ENCODE measurements at places on chromosomes 2 and 18. TPM values are rescaled to one million over a fixed set of nuclear protein-coding genes. Genes with fewer than 3 reads are reported as not detected.

GRCh38 chr2:78070693-78071092 is 548.5 kb upstream of the LRRTM4 start:
- no peak for DNase-seq

DNA sequence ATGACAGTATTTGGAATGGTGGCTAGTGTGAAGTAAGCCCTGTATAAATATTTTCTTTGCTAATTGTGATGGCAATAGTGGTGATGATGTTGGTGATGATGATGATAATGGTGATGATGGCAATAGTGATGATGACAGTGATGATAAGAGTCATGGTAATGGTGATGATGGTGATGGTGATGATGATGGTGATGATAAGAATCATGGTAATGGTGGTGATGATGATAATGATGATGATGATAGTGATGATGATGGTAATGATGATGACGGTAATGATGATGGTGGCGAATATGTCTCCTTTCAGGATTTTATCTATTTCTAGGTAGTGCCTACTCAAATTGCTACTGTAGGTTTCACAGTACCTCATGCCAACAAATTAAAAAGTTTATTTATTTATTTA is 205.4 kb downstream of the GALR1 start:
- DNase-seq = no peak

C2orf81 gene
- total RNA-seq = 0.28 TPM

INHA gene
- not detected for total RNA-seq

DYNAP gene
- not detected for total RNA-seq

DNA sequence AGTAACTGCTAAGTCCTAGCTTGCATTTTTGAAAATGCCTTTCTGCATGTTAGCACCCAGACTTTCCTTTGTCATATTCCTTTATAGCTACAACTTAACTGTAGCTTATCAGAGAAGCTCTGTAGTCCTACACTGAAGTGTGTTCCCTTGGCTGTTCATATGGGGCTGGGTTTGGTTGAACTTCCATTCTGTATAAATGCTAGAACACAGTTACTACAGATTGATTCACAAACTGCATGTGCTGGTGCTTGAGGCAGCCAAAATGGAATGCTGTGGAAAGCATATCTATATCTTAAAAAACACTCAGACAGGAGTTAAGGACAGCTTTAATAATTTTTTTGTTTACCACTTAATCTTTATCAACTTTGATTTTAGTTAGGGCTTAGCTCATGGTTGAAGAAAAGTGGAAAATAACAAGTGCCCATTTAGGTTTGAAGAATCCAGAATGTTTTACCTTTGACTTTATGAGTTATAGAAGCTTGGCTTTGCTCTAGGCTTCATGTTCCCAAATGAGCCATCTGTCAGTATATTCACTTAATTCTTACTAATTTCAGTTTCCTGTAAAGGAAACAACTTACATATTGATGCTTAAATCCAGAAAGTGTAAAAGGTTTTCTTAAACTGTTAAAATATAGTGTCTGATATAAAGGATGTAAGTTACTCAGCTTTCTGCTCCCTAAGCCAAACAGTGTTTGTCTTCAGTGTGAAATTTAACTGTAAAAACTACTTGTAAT is 148.9 kb downstream of the AGPS start:
- DNase-seq = no peak

GRCh38 chr2:29587402-29588190 is 333.8 kb downstream of the ALK start:
- DNase-seq = no peak

DNA sequence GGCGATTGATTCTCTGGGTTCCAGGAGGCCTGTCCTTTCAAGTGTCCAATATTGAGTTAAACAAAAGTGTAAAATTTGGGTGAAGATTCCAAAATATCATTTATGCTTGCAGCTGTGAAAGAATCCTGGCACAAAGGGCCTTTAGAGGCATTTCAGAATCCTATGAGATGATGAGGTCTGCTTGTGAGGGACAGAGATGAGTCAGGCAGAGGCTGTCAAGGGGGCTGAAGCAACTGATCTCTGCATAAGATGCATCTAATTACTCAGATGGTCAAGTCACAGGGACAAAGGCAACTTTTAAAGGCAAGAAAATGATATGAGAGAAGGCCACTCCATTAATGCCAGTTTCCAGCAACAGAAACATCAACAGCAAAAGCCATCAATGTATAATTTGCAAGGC is 78.8 kb downstream of the FHOD3 start:
- no peak for DNase-seq

SPAG16 gene
- 11.2 TPM for total RNA-seq

IMPA2 gene
- total RNA-seq = 10.2 TPM

DNA sequence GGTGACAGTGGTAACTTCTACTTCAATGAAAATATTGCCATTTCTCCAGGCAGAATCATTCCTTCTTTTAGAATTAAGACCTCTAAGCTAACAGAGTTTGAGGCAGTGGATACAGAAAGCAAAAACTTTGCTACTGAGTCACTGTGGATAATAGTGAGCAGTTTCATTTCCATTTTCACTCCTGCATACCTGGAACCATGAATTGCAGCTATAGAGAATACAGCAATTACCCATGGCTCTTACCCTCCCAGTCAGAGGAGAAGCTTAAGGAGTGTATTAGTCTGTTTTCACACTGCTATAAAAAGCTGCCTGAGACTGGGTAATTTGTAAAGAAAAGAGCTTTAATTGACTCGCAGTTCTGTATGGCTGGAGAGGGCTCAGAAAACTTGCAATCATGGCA is 531.4 kb upstream of the CNTNAP5 start:
- no peak for DNase-seq

DNA sequence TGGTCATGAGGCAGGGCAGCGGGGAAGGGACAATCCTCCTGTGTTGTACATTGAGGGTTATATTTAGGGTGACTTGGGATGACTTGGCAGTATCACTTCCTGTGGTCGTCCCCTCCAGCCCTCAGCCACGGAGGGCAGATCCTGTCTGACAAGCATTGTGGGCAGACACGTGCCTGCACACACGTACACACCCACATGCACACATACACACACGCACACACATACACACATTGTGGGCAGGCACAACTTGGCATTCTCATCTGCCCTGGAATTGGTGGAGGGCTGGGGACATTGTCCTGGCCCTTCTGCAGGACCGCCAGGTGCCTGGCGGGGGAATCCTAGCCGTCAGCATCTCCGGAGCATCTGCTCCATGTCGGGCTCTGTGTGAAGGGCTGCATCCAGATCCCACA is 47.6 kb downstream of the ODC1 start:
- DNase-seq = no peak

- DNase-seq = no peak
Measured at GRCh38 chr2:134141598-134142340, 112.1 kb upstream of the MGAT5 start.

M1AP gene
- not detected for total RNA-seq

SPP2 gene
- total RNA-seq = not detected

ABCB11 gene
- total RNA-seq = 0.74 TPM

DNA sequence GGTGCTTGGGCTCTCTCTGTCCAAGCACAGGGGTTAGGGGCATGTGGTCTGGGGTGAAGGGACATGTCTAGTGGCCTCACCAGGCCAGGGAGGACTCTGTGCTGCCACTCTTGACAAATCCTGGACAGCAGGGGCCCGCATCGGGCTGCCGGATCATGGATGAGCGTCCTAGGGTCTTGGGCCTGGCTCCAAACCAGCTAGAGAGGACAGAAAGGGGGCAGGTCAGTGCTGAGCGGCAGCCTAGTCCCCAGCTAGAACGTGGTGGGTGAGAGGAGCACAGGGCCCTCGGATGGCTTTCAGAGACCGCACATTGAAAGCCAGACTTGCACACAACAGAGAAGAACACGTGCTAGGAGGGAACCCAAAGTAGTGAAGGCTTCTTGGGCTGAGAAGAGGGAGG is 241.2 kb downstream of the ATAD2B start:
- no peak for DNase-seq

DNA sequence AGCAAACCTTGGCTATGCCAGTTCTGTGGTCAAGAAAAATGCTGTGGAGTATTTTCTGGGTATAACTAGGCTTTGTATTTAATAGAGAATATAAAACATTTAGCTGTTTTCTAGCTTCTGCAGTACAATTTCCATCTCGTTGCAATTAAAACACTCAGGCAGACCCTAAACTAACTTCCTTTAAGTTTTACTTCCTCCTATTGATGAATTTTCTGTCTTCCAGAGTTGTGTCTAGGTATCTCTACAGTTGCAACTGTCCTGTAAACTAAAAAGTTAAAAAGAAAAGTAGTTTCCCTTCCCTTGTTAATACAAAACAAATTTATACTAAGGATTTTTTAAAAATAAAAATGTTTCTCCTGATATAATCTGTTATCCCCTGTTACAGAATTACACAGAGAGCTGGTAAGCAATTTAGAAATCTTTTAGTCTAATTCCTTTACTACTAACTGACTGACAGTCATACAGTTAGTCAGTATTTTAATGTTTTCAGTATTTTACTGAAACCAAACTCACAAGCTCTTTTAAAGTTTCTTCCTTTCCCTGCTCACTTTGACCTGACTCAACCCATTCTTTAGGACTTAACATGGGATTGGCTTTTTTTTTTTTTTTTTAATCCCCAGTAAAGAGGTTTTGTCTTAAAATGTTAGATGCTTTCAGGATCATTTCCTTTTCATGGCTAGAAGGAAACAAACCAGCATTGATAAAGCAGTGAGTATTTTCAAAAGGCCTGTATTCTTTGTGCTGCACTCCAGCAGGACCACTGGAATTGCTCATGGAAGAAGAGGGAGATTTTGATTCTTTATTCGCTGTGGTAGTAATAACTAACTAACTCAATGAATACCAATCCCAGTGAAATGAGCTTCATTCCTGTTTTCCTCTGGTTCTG is 22.9 kb downstream of the ITGAV start:
- no peak for DNase-seq

THOC1 gene
- 50.6 TPM for total RNA-seq

- no peak for DNase-seq
Measured at GRCh38 chr2:170739048-170739447, 23.9 kb downstream of the SP5 start.

DNA sequence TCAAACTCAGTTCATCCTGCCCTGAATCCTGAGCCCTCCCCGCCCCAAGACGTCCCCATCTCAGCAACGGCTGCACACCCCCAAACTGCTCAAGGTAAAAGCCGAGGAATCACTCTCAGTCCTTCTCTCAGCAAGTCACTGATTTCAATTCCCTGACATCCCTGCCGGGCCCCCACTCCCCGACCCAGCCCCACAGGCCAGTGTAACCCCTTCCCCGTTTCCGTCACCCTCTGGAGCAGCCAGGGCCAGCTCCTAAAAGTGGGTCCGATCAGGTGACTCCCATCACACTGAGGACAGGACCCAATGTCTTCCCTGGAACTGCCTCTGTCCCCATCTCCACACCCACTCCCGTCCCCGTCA is 20.5 kb downstream of the SNORC start:
- no peak for DNase-seq

DNA sequence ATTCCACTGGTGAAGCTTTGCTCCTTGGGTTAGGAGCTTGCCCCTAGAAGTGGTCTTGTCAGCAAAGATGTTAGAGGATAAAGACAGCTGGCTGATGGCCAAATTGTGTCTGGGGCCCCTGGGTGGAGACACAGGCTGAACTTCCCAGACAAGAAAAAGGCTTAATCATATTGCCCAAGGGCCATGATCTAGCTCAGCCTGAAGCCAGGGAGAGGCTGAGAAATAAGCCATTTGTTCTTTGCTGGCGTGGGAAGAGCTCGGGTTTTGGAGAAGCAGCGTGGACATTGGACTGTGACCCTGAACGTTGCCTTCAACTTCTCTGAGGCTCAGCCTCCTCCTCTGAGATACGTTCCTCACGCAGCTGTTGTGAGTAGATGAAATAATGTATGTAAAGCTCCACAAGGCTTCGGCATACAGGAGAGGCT is 153.0 kb downstream of the ZFP36L2 start:
- DNase-seq = no peak

DNA sequence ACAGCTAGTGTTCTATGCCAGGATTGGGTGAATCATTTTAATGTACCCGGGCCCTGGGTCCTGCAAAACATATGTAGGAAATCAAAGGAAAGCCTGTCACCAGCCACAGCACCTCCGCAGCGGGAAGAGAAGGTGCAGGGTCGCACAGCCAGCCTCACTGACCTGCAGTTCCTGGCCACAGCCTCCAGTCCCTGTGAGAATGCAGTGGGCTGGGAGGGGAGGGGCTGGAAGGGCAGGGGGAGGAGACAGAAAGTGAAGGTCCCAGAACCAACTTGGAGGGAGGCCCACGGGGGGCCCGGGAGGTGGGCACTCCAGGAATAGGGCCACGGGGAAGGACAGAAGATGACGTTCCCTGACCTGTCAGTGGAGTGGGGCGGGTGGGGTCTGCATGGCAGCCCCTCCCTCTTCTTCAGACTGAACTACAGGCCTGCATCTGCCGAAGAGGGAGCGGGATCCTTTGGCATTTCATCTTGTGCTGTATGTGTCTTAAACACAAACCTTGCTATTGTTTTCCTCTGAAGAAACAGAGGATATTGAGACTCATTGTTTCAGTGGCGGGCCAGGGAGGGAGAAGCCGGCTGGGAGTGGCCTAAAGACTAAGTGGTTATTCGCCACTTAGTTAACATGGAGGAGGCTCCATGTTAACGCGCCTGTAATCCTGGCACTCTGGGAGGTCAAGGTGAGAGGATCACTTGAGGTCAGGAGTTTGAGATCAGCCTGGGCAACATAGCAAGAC is 7.5 kb downstream of the MAL start:
- DNase-seq = no peak

- DNase-seq = no peak
Measured at GRCh38 chr18:63271881-63272299, 47.7 kb downstream of the BCL2 start.

- DNase-seq = no peak
Measured at GRCh38 chr2:208399201-208399600, 7.4 kb upstream of the PTH2R start.

ECEL1 gene
- total RNA-seq = not detected

All from pulmonary artery endothelial cell (primary cell).